ENCODE measurements at places on chromosomes 5 and 9.
A peak's percentile ranks its signal among the peaks of the same experiment; 100 is the strongest.

GRCh38 chr9:94921656-94922055, 195.2 kb downstream of the AOPEP start:
- DNase-seq = peak; percentile 31

- DNase-seq = no peak
Measured at GRCh38 chr5:139043157-139043905, 154.8 kb downstream of the SIL1 start.

DNA sequence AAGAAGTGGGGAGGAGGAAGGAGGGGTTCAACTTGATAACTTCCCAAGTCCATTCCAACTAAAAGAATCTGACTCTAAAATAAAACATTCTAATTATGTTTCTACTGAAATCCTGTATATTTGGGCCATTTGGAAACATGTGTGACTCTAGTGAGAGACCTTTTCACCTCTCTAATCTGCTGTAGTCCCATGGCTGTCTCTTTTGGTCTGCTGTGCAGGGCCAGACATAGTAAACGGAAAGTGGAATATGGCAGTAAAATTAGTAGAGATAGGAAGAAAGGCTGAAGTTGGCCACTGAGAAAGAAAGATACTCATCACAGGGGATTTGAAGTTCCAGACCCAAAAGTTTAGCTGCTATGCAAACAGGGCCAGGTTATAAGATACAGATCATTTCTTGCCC, 15.9 kb downstream of the RFX3 start:
- no peak for DNase-seq

GRCh38 chr5:99004960-99005359, 76.2 kb upstream of the CHD1 start:
- DNase-seq = peak; percentile 19

- DNase-seq = peak; percentile 57
Measured at GRCh38 chr9:133737774-133738639, at the start of gene SARDH. SARDH (minus strand) TSS chr9:133738352; CDS start chr9:133734173, 4,179 bp downstream.

GRCh38 chr5:134464988-134465815, 53.5 kb upstream of the CDKN2AIPNL start:
- DNase-seq = no peak

GRCh38 chr5:91469517-91470165, 86.5 kb upstream of the ARRDC3 start:
- DNase-seq = peak; percentile 5

DNA sequence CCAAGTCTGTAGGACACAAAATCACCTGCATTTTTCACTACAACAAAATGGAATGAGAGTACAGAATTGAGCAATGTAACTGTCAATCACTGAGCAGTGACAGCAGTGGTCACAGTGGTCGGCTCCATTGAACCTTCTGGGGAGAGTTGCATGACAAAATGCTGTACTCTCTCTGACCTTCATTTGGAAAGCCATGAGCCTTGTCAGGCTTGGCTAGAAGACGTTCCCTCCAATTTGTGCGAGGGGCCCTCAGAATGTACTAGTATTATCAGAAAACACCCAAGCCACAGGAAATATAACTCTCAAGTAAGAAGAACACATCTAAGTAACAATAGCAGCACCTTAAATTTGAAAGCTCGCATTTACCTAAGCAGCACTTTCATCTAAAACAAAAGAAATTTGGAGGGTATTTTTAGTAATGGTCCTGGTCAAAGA, 425.6 kb upstream of the MEF2C start:
- DNase-seq = no peak

DNA sequence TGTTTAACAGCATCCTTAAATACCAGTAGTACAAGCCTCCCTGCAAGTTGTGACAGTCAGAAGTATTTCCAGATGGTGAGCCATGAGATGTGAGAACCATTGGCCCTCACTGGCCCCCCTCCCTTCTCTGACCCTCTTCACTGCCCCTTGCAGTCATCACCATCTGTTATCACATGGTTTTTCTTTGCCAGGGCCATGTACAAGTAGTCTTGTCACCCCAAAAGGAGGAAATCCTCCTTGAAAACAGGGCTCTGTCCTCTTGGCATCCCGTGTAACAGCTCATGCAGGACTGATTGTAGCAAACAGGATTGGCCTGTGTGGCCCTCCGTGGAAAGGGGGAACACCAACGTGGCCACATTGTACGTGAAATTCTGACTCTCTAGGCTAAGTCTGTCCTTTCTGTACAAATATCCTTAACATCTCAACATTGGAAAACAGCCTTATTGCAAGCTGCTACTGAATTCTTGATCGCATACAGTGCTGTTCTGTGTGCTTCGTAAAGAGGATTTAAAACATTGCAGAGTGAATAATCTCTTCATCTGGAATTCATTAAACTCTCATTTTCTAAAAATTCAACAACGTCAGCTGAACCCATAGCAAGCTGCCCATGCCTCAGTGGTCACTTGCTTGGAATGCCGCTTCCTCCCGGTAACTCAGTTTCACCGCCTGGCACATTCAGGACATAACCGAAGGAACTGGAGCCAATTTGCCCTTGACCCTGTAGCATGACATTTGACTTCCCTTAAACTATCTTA, 171.7 kb downstream of the ATPSCKMT start:
- DNase-seq = no peak

DNA sequence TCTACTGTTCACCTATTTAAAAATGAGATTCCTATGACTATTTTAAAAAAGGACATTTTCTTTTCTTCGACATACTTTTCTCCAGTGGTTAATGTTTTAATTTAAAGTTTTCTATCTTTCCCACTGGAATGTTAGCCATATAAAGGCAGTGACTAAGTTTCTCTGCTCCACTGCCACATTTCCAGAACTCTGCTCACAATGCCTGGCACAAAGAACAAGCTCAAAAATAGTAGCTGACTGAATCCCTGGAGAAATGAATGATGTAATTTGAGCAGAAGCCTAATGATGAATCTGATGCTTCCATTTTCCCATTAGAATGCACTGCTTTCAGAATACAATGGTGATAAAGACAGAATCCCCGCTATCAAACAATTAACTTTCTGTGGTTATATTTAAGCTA, 817.8 kb downstream of the MTRR start:
- peak; percentile 14 for DNase-seq

DNA sequence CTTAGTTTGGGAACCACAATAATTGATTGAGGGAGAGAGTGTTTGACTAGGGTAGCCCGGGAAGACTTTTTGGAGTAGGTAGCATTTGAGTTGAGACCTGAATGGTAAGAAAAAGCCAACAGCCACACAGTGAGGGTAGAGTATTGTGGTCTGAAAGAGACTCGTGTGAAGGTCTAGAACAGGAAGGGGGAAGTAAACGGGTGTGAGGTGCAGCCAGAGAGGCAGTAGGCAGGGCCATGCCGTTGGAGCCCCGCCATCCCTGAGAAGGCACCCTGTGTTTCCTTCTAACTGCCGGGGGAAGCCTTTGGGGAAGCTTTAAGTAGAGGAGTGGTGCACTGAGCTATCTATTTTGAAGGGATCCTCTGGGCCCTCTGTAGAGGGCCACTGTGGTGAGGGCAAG, 3.5 kb upstream of the F2RL2 start:
- DNase-seq = no peak

- DNase-seq = no peak
Measured at GRCh38 chr5:60248901-60249300, 355.4 kb upstream of the PDE4D start.

- DNase-seq = no peak
Measured at GRCh38 chr5:111201705-111202104, 22.5 kb upstream of the CAMK4 start.

- DNase-seq = no peak
Measured at GRCh38 chr5:178772351-178772750, 41.9 kb upstream of the ZNF354A start.

GRCh38 chr9:121277518-121278295, 9.7 kb downstream of the GSN start:
- DNase-seq = peak; percentile 77

DNA sequence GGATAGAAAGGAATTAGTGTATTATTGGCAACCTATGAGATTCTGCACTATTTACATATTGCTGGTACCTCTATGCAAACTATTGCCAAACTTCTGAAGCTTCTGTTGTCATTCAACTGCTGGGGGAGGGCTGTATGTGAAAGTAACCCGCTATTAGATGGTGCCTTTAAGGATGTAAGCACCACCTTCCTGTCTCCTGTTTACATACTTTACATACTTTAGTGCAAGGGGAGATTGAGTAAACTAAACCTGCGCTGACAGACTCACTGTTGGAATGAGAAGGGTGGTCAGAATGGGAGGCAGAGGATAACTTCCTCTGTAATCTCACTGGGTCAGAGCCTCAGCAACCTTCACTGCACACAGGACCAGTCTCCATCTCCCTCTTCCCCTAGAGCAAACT, 123.8 kb downstream of the NR3C1 start:
- peak; percentile 67 for DNase-seq

DNA sequence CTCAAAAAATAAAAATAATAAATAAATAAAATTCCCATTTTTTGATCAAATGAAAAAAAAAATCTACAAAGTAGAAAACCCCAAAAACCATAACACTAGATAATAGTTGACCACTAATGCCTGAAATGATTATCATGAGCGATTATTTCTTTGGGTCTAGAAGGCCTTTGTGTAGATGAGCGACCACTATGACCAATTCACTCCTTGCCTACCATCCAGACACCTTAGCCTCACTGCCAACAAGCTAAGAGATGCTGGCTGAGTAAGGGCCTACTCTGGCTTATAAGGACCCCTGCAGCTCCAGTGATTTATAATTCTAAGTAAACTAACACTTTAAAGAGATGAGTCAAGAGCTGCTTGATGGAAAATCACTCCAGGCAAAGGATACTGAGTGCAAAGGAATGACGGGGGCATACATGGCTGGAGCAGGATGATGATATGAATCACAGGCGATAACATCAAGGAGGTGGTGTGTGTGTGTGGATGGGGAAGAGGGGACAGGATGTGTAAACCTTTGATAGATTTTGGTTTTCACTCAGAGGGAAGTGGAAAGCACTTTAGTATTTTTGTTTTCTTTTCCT, 4.8 kb upstream of the F2RL1 start:
- DNase-seq = peak; percentile 86

GRCh38 chr5:142235050-142235797, 89.6 kb downstream of the SPRY4 start:
- DNase-seq = no peak

- no peak for DNase-seq
Measured at GRCh38 chr5:133921979-133922378, 46.4 kb downstream of the C5orf15 start.
